ENCODE measurements at places on chromosomes 5 and 9.

DNA sequence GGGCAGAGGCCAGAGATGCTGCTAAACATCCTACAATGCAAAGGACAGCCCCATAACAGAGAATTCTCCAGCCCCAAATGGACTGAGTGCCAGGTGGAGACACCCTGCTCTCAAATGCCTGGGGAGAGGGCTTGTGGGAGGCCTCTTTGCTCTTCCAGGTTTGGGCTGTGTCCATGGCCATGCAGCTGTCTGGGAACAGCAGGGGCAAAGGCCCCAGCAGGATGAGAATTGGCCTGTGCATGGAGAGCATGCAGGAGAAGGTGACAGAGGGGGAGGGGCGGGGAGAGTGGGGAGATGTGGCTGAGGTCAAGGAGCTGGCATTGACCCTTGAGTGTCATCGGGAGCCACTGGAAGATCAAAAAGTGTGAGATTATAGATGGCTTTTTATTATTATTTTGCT, 111.5 kb upstream of the ERCC6L2 start:
- no peaks in the 10 kb centered on the region for H3K27me3 ChIP-seq
- no peak overlapping the region for H3K4me3 ChIP-seq
- no peaks in the 10 kb centered on the region for H3K4me1 ChIP-seq
- ATAC-seq: no peak

DNA sequence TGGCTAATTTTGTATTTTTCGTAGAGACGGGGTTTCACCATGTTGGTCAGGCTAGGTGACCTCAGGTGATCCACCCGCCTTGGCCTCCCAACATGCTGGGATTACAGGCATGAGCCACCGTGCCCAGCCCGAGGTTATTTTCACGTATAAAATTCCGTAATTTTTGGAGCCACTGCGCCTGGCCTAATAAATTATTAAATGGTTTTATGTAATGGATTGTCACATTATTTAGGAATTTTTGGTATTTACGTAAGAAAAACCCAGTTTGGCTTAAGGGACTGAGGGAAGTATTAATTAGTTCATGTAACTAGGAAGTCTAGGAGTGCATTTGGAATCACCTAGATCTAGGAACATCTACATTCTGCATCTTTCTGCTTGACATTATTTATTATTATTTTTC, 8.3 kb downstream of the GLE1 start:
- H3K36me3 ChIP-seq: no peaks in the 10 kb centered on the region
- no peaks in the 10 kb centered on the region for H3K4me1 ChIP-seq
- H3K27me3 ChIP-seq: no peaks in the 10 kb centered on the region
- ATAC-seq: no peak
- no peak overlapping the region for H3K27ac ChIP-seq

DNA sequence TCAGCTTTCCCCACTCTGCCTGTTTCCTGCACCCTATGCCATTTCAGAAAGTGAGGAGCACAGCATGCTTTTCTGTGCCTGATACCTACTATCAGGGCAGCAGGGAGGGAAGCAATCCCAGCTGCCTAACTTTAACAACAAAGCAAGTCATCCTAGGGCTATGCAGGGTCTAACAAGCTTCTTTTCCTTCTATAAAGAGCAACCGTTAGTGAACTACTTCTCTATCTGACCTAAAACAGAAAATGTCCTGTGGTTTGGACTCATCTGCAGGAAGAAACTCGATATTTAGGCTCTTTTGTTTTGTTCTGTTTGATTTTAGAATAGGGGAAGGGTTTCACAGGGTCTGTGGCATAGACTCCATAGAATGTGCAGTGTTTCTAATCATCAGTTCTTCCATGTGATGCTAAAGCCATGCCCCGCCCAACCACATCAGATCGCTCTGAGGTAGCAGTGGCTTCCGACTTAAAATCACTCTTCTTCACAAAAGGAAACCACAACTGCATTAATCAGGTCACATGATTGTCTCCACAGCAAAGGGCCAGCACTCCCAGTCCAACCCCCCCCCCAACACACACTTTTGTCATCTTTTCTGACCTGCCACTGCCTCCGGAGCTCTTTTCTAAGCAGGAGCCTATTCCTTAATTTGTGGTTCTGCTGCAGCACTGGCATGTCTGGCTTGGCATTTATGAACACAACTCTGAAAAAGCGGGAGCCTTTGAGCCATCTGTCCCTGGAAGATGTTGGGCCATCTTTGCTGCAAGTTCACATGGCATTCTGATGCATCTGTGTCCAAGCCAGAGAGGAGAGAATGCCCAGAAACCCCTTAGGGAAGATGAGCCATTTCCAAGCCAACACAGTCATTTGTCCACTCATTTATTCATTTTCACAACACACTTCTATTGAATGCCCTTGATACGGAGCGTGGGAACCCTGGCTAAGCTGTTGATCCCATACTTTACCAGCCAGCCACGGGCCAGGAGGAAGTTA, 71.6 kb downstream of the CFAP90 start:
- peaks cover 4% of the 10 kb centered on the region for H3K36me3 ChIP-seq
- H3K27ac ChIP-seq: no peak overlapping the region
- H3K4me1 ChIP-seq: no peaks in the 10 kb centered on the region
- H3K27me3 ChIP-seq: no peaks in the 10 kb centered on the region
- H3K4me3 ChIP-seq: no peak overlapping the region
- no peak for ATAC-seq

DNA sequence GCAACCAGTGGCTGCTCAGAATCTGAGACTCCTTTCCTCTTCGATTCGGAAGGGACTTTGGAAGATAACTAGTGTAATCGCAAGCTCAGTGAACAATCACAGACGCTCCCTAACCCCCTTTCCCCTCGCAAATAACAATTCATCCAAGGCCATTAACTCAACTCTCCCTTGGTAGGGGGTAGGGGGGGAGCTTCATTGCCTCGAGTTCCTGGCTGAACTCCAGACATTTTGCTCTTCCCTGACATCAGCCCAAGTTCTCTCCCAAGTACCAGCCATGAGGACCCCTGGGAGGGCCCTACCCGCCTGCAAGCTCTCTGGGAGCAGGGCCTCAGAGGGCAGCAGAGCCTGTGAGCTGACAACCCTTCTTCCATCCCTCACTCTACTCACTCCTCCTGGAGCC, 8.4 kb downstream of the FAM163B start:
- H3K4me1 ChIP-seq: no peaks in the 10 kb centered on the region
- H3K36me3 ChIP-seq: no peaks in the 10 kb centered on the region
- no peak for ATAC-seq
- H3K27ac ChIP-seq: no peak overlapping the region
- H3K27me3 ChIP-seq: peaks cover 53% of the 10 kb centered on the region

DNA sequence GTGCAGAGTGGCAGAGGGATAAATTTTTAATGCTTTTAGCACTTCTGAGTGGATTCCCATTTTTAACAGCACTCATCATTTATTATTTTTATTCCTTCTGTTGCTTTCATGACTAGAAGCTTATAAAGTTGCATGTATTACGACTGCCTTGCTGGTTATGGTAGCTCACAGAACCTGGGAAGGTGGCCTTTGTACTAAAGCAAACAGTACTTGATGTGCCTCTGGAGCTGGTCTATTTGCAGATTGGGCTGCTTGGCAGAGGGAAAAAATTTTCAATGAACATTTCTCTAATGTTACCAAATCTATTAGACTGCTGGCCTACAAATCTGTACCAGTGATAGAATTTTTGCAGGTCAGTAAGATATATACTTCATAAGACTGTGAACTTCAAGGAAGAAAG, 274.5 kb upstream of the C9orf72 start:
- no peak overlapping the region for H3K27ac ChIP-seq
- ATAC-seq: no peak
- no peaks in the 10 kb centered on the region for H3K27me3 ChIP-seq
- H3K4me1 ChIP-seq: no peaks in the 10 kb centered on the region

DNA sequence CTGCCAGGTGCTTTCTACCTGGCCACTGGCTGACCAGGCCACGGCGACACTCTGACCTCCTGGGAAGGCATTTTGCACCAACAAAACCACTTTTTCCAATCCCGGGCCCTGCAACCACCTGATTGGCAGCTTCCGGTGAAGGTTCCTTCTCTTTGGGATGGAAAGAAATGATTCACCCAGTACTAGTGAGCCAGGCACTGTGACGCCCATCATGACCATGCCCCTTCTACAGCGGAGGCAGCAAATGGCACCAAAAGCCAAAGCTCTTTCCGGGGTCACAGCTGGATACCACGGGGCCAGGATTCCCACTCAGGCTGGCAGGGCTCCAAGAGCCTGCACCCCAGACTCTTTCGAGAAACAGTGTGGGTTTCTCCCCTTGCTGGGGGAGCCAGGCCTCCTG, 4.7 kb downstream of the NOTCH1 start:
- H3K27ac ChIP-seq: peak overlapping the region; percentile 84
- H3K4me1 ChIP-seq: peaks cover 58% of the 10 kb centered on the region
- no peaks in the 10 kb centered on the region for H3K27me3 ChIP-seq
- ATAC-seq: no peak
- peak overlapping the region; percentile 1 for H3K4me3 ChIP-seq

- H3K27ac ChIP-seq: no peak overlapping the region
- ATAC-seq: no peak
- no peaks in the 10 kb centered on the region for H3K36me3 ChIP-seq
- no peak overlapping the region for H3K4me3 ChIP-seq
- H3K4me1 ChIP-seq: no peaks in the 10 kb centered on the region
Observed at GRCh38 chr9:71223953-71224538, 102.6 kb upstream of the TRPM3 start.

DNA sequence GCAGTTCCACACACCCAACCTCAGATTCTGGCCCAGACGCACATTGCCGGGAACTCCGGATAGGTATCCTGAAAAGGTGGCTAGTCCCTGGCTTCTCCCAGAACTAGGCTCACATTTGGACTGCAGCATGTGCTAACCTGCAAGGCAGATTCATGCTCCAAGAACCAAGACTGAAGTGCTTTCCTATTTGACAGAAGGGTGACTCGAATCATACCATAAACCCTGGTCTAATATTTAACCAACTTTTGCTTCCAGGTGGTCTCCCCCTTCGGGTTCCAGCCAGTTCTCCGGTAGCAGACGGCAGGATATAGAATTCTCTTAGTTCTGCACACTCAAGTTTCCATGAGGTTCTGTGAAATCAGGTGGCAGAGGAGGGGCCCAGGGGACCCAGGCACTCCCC, 7.6 kb downstream of the PTGES start:
- H3K4me3 ChIP-seq: no peak overlapping the region
- H3K36me3 ChIP-seq: no peaks in the 10 kb centered on the region
- H3K4me1 ChIP-seq: no peaks in the 10 kb centered on the region

DNA sequence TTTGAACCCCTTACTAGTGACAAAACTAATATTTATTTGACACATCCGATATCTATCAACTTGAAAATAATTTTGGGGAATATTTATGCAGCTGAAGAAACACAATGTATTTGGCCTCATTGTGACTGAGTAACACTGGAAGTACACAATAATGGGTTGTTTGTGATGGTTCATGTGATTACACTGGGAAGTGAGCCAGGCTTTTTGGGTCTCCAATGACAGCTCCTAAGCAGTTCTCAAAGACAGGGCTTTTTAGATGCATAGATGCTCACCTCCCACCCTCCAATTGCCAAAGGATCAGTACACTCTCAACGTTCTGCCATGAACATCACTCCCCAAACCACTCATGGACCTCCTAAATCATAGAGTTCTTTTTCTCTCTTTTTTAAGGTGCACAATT, 170.0 kb downstream of the SLC24A2 start:
- H3K27ac ChIP-seq: no peak overlapping the region
- peaks cover 8% of the 10 kb centered on the region for H3K27me3 ChIP-seq
- ATAC-seq: no peak
- no peak overlapping the region for H3K4me3 ChIP-seq
- H3K36me3 ChIP-seq: no peaks in the 10 kb centered on the region
- no peaks in the 10 kb centered on the region for H3K4me1 ChIP-seq

Data from gastroesophageal sphincter (tissue), 4 donors.